ENCODE measurements at places on chromosomes 7 and 10.

DNA sequence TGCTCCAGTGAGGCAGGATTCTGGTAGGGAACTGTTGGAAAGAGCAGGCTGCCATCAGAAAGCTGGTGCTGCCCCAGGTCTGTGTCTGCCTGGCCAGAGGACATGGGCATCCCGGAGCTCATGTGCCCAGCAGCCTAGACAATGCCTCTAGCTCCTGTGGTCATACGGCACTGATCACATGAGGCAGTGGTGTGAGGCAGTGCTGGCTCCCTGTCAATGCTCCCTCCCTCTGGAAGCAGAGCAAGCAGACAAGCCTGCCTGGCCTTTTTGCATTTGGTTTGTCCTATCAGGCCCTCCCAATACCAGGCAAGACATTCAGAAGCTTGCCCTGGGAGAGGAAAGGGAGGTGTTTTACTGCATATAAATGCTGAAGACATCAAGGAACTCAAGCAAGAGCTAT, 19.5 kb upstream of the MMP21 start:
- no peak for ATAC-seq

GRCh38 chr10:80407812-80408241, 524 bp upstream of the PRXL2A start:
- ATAC-seq, result peak; percentile 26

DNA sequence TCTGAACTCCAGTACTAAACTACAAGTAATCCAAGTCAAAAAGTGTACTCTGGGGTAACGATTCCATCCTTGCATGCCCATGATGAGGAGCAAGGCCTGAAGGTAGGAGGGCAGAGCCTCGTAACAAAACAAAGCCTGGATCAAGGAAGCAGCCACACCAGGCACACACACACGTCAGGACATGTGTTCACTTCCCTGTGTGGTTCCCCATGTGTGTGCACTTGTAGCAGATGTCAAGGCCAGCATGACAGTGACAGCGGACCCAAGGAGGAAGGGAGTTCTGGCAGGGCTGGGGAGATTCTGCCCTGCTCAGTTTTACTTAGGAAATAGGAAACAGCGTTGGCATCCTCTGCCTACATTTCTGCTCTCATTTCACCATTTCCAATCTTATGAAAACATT, 92.8 kb downstream of the ALOX5 start:
- no peak for ATAC-seq

GRCh38 chr7:114630201-114630990, 215.8 kb downstream of the FOXP2 start:
- no peak for ATAC-seq

DNA sequence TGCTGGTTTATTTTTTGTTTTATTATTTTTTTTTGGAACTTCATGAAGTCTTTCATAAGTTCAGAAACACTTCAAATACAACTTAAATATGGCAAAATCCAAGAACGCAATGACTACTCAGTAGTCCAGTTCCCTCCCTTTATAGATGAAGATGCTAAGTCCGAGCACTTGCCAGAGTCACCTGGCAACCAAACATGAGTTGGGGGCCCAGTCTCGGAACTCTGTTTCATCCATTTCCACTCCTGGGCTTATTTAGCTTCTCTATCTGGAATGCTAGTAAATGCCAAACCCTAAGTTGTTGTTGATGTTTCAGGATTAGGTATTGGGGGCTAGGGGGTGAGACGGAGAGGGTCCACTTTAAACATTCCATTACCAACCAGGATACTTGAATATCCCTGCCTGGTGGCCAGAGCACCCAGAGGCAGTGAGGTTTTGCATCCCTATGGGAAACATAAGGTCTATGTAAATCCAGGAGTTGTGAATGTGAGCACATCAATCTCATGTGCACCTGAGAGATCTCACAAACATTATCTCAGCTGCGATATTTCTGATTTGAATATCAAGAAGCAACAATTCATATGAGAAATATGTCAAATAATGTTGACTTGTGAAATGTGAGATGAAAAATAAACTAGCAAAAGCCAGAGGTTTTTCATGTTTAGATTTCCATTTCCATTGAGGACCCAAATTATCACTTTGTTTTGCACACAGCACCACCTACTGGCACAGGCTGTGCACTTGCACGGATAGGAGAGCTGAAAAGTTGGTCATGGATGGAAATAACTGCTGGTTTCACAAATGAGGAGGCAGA, 129.3 kb downstream of the PKD1L1 start:
- ATAC-seq, result no peak

- ATAC-seq, result no peak
These were observed 3.7 kb downstream of the DDIT4 start for GRCh38 chr10:72277340-72277995.

DNA sequence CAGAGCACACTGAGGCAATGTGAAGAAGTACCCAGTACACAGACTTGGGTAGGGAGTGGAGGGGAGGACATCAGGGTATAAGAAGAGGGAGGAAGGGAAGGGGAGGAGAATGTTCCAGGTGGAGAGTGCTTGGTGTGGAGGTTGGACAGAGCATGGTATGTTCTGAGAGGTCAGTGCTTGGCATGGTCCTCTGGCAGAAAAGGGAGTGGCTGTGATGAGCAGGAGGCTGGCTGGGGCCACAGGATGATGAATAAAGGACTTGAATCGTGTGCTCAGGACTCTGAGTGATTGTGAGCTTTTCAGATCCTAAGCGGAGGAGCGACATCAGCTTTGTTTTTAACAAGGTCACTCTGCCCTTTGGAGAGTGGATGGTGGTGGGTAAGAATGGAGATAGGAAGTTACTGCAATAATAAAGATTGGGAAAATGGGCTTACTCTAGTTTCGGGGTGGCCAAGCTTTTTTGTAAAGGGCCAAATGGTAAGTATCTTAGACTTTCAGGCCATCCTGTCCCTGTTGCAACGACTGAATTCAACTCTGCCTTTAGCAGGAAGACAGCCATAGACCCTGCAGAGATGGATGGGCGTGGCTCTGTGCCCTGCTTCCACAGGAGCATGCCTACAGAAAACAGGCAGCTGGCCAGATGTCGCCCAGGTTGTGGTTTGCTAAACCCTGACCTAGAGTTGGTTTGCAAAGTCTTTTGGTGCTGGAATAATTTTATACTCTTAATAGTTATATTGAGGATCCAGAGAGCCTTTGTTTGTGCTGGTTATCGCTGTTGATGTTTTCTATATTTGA, 8.4 kb downstream of the PPP2R2D start:
- ATAC-seq, result no peak

DNA sequence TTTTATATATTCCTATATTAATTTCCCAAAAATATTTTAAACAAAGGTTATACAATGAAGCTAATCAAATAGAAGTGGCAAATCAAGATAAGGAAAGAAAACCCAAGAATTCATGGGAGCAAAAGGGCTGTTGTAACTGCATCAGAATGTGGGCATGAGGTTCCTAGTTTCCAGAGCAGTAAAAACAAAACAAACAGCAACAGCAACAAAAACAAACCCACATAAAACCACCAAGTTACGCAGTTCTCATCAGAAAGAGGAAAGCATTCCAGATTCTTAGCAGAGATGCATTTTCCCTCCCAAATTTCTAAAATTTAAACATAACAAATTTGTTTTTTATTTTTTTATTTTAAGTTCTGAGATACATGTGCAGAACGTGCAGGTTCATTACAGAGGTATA, 34.8 kb upstream of the MSMB start:
- no peak for ATAC-seq

DNA sequence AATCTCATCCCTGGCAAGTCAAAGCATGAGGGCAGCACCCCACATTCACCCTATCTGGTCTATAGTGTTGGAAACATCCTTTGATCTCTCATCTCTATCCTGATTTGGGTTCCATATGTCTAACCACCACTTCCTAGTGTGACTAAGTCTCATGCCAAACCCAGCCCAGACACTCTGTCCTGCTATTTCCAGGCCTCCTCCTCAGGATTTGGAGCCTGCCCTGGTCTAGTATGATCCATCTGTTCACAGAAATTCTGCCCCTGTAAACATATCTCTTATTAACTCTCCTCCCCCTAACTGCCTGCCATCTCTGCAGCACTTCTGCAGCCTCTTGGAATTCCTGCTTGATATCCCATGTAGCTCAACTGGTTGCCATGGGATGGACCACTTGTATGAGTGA, 320.9 kb upstream of the IMMP2L start:
- ATAC-seq, result no peak

DNA sequence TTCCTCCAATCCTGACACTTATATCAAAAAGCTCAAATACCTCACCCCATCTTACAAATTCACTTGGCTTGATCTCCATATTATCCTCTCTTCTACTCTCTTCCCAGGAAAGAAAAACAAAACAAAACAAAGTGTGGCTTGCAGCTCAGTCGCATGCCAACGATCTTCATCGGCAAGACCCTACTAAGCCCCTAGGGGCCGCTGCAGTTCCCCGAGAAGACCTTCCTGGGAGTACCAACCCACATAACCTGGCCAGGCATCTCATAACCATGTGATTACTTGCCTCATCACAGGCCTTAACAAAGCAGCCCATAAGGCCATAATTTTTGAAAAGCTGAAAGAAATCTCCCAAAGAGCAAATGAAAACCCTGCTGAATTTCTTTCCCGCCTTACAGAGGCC, 103.7 kb downstream of the ZNF92 start:
- ATAC-seq, result no peak

DNA sequence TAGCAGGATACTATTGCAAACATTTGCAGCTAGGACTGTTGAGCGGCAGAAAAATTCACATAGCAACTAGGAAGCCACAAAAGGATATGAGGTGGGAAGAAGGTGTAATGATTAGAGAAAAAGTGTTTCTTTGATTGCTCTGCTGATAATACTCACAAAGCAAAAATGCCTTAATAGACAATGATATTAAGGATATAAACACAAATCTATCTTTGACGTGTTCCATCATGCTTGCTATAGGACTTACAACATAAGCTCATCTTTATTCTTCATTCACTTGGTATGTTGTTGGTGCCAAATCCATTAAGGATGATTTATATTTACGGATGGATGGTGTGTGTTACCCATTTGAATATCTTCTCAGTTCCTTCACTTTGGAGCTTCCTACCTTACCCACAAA, 309.3 kb downstream of the GPR37 start:
- no peak for ATAC-seq

DNA sequence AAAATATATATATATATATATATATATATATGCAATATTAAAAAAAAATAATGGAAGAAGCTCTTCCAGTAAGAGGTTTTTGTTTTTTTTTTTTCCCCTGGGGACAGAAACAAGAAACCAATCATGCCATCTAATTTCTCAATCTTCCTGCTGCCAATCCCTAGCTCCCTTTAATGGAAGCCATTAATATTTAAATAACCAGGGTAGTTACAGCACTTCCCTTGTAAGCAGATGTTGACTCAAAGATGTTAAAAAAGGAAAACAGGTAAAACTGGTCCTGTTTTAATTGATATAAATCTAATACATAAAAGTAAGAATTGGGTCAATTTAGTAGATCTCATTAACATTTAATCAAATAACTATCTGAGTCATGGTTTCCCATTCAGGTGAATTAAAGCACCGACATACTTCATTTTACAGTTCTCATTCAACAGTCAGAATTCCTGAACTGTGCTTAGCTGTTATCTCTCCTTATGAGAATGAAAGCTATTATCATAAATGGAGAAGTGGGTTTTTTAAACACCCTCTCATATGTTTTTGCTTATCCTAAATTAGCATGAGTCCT, 22.6 kb downstream of the CPVL start:
- no peak for ATAC-seq

DNA sequence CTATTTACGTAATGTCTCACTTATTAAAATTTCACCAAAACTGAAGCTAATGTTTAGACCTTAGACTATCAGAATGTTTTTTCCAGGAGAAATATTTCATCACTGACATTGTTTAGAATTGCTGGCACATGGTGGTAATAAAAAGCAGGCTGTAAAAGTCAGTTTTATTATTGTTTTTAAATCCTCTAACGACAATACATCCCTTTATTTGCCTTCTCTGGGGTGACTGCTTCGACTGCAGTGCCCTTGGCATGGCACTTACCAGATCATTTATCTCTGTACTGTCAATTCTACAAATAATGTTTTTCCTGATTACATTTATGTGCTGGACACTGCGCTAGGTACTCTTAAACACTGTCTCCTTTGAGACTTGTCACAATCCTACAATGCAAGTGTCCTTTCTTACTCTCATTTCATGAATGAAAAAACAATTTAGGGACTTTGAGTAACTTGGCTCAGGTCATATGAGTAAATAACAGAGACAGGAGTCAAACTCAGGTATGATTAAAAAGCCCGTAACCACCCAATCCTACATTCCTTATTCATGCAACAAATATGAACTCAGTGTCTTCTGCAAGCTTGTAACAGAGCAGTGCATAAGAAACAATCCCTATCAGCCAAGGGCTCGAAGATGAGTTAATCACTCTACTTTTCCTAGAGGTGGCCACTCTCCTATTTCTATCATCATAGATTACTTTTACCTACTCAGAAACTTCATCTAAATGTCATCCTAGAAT, 5.6 kb upstream of the ING3 start:
- ATAC-seq, result no peak

GRCh38 chr7:81761821-81762220, 8.0 kb downstream of the HGF start:
- no peak for ATAC-seq

DNA sequence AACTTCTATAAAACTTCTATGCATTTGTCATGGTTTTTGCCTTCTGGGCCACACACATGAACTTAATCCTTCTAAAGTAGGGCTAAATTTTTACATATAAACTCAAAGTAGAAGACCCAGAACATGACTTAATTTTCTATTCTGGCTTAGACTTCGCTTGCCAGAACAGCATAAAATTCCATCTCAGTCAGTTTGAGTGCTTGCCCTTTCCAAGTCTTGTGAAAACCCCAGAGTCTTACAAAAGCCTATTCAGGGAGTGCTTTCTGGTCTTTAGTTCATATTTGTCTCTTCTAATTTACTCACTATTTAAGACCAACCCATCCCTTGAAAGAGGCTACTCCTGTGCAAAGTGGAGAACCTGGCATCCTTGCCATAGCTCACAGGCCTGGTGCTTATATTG, 201.6 kb upstream of the MEOX2 start:
- no peak for ATAC-seq

GRCh38 chr10:5089865-5090264, 4.3 kb upstream of the AKR1C3 start:
- ATAC-seq, result no peak

GRCh38 chr7:82481499-82482097, 38.0 kb upstream of the CACNA2D1 start:
- no peak for ATAC-seq

- no peak for ATAC-seq
These were observed 21.8 kb downstream of the CUL1 start for GRCh38 chr7:148720472-148720871.

DNA sequence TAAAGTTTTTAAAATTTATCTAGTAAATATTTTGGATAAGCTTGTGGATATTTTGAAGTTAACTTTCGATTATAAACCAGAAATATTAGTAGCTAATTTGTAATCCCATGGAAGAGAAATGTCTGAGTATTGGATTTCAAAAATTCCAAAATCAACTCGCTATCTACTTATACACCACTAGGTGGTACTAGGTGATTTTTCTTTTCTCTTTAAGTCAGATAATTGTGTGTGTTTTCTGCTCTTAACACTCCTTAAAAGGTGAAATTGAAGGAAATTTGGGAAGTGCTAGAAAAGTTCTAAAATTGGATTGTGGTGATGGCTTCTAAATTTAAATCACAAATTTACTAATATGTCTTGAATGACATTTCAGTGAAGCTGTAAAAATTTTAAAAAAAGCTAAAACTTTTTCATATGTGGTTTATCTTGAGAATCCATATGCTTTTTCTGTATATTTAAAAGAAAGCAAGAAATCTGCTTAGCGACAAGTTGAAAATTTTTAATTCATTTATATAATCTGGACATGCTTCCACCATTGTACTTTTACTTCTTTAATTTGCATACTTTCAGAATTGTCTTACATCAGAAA, 90.2 kb downstream of the IPMK start:
- no peak for ATAC-seq

GRCh38 chr10:112213098-112213823, 29.7 kb upstream of the GPAM start:
- no peak for ATAC-seq
